Gastroesophageal sphincter (tissue), 4 donors: ENCODE measurements at places on chromosomes 11 and 22. TPM values are rescaled to one million over a fixed set of nuclear protein-coding genes. Genes with fewer than 3 reads are reported as not detected.

AQP11 gene
- total RNA-seq = 0.96 TPM

CARD18 gene
- total RNA-seq = not detected

RFPL2 gene
- not detected for total RNA-seq

APOBEC3G gene
- 7.2 TPM for total RNA-seq

OR8D1 gene
- total RNA-seq = not detected

TMEM191C gene
- total RNA-seq = 4.4 TPM

MS4A14 gene
- total RNA-seq = 2.4 TPM

SLC17A6 gene
- total RNA-seq = not detected

PACSIN3 gene
- 67.7 TPM for total RNA-seq

GRCh38 chr11:48001438-48002021 lies 21.2 kb downstream of the PTPRJ start:
- peak; percentile 16 for ATAC-seq

DNA sequence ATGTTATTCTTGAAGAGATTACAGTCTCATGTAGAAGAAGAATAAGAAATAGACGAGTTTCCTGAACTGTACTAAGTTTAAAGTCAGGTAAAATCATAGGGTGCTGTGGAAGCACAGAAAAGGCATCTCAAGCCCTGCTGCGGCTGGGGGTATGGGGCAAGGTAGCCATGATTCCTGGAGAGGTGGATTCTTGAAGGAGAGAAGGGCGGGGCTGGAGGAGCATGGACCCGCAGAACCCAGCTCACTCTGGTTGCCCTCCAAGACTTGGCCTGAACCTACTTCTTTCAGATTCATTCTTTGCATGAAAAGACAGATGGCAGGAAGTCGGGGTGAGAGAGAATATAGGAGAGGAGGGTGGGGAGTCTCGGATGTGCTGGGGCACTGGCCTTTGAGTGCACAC lies 57.8 kb downstream of the OPCML start:
- ATAC-seq = no peak

DNA sequence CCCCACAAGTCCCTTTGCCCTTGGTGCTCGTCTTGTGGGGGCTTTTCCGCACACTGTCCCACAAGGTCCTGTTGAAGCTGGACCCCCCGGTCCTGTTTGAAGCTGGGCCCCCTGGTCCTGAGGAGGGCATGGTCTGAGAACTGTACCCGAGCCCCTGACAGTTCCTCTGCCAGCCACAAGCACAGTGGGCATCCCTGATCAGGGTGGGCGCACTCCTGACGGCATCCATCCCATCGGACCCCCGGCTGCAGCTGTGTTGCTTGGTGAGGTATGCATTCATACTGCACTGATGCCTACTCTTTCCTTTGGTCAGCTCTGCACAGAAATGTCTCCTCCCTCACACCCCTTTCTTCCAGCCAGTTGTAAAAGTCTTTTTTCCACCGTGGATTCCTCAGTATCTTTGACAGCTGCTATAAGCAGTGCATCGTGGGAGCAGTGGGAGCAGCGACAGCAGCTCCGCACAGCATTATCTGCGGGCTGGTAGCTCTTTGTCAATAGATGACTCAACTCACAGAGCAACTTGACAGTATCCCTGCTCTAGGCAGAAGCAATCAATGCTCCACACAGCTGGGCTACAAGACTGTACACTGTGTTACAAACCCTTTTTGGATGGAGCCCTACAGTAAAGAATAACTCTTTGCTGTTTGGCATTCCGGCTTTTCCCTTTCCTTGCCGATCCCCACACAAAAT lies 1030.8 kb upstream of the CCDC90B start:
- peak; percentile 60 for ATAC-seq

DNA sequence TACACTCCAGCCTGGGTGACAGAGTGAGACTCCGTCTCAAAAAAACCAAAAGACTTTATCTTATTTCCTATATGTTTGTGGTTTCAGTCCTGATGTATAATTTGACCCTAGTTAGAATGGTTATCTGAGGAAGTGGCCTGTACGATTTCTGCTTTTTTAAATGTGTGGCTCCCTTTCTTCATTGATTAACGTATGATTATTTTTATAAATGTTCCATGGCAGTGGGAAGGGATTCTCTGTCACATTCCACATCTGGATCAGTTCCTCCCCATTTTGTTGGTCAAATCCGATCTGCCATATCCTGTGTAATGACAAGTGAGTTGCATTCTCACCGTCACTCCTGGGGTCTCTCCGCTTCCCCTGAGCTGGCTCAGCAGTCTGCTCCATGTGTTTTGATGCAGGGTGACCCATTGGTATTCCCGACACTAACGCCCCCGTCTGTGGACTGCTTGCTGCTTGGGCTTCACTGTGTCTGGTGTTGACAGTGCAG lies 20.3 kb downstream of the NEAT1 start:
- ATAC-seq = no peak

- ATAC-seq = no peak
Measured at GRCh38 chr11:85165819-85166218, 461.3 kb downstream of the DLG2 start.

- peak; percentile 94 for ATAC-seq
Measured at GRCh38 chr22:41022470-41023298, 69.7 kb upstream of the EP300 start.

DNA sequence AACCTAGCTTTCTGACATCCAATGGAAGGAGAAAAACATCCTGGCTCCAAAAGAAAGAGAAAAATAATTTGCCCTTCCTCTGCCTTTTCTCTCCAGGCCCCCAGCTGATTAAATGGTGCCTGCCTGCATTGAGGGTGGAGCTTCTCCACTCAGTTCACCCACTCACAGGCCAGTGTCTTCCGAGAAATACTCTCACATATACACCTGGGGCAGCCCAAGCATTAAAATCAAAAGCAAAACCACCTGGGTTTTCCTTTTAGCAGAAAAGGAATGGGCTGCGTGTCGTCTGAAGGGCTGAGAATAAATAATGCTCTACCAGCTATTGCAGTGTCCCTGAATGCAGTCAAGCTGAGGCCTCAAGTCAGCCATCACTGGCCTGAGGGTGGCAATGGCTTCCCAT lies 1143.8 kb upstream of the TENM4 start:
- ATAC-seq = no peak

DNA sequence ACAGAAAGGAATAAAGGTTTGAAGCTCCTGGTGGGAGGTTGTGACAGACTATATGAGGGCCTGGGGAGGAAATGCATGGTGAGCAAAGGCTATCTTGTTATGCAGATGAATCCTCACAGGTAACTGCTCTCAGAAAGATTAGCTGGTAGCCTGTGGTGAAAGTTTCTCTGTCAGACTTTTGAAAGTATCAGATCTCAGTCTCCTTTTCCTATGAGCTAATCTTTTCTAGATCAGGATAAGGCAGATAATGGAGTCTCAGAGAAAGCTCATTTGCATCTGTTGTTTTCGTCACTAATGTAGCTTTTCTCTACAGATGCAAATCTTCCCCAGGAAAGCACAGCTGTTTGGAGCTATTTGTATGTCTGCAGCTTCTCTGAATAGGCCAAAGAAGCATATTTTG lies 21.0 kb upstream of the OR6X1 start:
- no peak for ATAC-seq

- ATAC-seq = peak; percentile 26
Measured at GRCh38 chr22:38041760-38042487, 15.3 kb upstream of the PICK1 start.

GRCh38 chr11:133383689-133384088 lies 148.6 kb downstream of the OPCML start:
- no peak for ATAC-seq

DNA sequence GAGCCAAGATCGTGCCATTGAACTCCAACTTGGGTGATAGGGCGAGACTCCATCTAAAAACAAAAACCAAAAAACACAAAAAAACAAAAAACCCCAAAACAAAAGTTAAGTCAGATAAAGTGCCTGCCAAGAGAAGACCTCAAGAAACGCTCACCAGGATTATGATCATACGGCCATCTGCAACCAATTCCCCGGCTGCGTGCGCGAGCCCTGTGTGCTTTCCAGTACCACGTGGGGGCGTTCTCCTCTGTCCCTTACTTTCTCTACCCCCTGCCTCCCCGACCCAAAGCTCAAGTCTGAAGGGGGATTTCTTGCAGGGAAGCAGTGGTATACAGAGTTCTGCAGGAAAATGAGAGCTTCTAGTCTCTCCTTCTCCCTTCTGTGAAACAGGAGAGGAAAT lies 10.5 kb upstream of the RPS19BP1 start:
- no peak for ATAC-seq

DNA sequence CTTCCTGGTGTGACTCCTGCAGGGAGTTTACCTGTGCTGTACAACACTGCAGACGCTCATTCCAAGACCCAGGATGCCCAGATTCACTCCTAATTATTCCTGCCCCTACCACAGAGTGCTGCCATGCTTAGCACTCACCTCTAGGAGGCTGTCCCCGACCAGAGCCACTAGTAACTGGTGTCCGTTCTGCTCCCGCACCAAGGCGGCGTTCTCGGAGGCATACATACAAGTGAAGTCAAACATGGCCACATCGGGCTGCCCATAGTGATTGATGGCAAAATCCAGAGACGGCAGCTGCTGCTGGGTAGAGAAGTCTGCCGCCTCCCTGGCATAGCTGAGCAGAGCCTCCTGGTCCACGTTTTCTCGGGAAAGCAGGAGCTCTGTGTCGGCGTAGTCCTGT lies 122.3 kb upstream of the BID start:
- peak; percentile 79 for ATAC-seq

GRCh38 chr22:46214149-46214548 lies 35.9 kb downstream of the CDPF1 start:
- no peak for ATAC-seq

DNA sequence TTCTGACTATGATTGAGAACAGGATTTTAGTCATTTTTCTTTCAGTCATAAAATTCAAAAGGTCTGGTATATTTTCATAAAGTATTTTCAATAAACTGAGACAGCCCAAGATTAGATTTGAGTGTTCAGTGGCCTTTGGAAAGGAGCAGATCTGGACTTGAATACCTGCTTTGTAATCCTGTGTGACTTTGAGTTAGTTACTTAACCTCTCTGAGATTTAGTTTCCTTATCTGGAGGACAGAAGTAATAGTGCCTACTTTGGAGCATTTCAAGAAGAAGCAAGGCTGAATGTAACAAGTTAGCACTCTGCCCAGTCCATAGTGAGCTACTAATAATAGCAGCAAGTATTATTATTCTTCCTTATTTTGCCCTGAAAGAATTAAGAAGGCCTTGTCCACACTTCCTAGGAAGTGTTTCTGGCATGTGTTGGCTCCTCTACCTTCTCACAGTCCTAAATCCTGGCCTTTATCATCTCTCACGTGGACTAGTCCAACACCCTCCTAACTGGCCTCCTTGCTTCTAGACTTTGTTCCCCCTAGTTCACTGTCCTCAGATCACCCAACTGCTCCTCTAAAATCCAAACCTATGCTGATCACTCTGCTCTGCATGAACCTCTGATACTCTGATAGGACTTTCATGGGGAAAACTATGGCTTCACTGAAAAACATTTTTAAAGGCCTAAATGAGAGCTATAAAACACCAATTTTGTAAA lies 115.8 kb downstream of the PLEKHA7 start:
- no peak for ATAC-seq

GRCh38 chr11:10622957-10623791 lies 54.7 kb upstream of the LYVE1 start:
- ATAC-seq = no peak

- ATAC-seq = no peak
Measured at GRCh38 chr11:10931761-10932670, 74.2 kb upstream of the ZBED5 start.

- ATAC-seq = no peak
Measured at GRCh38 chr11:109644152-109644551, 222.2 kb downstream of the C11orf87 start.

DNA sequence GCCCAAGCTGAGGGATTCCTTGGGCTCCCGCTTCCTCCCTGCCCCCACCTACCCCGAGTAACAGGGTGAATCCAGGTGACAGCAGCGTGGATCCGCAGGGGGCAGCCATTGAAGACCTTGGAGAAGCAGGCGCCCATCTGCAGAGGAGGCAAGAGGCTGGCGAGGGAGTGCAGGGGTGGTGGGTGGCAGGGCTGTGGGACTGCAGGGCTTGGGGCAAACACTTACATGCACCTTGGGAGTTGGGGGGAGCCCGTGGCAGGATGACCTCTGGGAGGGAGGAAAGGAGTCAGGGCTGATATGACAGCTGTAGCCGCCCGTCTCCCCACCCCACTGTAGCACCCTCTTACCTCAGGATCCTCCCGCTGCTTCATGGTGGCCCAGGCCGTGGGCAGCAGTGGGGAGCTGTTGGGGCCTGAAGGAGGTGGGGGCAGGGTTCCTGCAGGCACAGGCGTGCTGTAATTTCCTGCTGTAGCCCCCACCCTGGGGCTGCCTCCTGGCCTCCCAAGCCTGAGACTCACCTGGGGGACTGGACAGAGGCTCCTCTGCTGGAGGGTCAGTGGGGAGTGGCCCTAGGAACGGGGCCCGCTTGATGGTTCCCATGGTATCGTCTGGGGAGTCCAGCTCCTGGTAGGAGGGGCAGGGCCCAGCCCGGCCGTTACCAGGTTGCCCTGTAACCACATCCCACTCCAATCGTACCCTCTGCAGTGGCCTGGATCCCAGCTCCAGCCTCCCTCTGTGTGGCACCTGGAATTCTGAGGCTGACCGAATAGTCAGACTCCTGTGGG lies 6.1 kb downstream of the MAP4K2 start:
- ATAC-seq = no peak

- ATAC-seq = peak; percentile 62
Measured at GRCh38 chr11:76265771-76266241, 59.5 kb upstream of the WNT11 start.

DNA sequence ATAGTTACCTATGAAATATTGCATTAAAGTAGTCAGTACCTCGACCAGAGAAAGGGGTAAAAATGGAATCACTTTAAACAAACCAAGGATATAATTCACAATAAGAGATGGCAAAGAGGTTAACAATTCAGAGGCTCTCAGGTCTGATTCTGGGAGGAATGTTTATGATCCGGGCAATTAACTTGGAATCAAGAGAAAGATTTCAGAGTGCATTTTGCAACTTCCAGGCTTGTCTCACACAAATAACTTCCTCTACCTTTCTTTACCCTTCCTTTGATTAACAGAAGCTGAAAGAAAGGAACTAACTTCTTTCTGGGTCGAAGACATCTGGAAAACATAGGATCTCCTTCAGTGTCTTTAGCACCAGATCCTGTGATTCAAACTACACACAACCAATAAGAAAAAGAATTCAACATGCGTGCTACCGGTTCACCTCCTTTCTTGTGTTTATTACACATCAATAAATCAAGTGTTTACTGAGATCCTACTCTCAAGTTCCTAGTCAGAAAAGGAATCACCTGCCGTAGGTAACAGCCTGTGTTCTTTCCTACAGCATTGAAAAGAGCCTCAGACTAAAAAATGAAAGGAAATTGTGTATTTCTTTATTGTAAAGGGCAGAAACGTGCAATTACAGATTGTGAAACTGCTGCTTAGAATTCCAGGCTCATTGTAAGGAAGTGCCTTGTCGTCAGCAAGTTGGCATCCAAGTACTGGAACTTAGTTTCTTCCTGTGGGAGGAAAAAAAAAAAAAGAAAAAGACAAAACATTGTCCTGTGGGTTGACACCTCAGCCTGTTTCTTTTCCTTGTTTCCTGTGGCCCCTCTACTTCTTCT lies 29.5 kb downstream of the CARD18 start:
- ATAC-seq = no peak
